Stomach (tissue), 19 donors: ENCODE measurements at places on chromosomes 6 and 20. TPM values are rescaled to one million over a fixed set of nuclear protein-coding genes. Genes with fewer than 3 reads are reported as not detected.
A peak's percentile ranks its signal among the peaks of the same experiment; 100 is the strongest.

FILIP1 gene
- total RNA-seq, result 27.4 TPM

GABRR2 gene
- not detected for total RNA-seq

SLC17A9 gene
- total RNA-seq, result 9.0 TPM

RPP21 gene
- total RNA-seq, result 105 TPM

UBR2 gene
- 49.4 TPM for total RNA-seq

DNA sequence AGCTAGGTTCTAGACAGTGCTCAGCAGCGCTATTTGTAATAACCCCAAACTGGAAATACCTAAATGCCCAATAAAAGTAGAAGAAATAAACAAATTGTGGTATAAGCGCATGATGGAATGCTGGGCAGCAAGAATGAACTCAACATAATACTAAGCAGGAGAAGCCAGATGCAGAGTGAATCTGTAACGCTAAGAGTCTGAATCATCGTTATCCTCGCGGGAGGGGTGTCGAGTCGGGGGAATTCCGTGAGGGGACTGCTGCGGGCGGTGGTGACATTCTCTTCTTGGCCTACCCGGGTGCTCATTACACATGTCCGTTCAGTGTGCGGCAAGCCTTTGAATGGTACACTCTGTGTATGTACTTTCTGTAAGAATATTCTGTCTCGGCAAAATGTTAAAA, 83.7 kb downstream of the SULF2 start:
- H3K4me3 ChIP-seq, result no peak overlapping the region
- H3K27me3 ChIP-seq, result no peaks in the 10 kb centered on the region
- peaks cover 17% of the 10 kb centered on the region for H3K36me3 ChIP-seq
- H3K27ac ChIP-seq, result no peak overlapping the region
- no peak for DNase-seq

DNA sequence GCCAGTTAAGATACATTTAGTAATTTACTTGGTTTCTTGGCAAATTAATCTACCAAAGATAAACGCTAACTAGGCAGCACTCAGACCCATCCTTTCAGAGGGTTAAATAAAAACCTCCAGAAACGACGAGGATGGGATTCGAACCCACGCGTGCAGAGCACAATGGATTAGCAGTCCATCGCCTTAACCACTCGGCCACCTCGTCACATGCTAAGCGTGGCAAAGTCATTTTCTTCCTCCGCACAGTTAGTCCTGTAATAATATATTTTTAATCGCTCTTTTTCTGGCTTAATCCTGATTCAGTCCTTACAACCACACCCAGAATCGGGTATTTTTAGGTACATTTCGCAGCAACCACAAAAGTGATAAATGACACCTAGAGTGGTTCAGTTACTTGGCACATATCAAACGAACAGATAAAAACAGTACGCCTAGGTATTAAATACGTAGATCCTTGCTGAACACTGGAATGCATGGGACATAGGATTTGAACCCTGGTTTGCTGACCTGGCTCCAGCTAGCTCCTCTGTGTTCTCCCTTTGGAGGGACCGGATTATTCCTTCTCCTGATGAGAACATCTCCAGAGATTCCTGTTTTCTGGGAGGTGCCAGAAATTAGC, 71.6 kb downstream of the GPX5 start:
- peaks cover 15% of the 10 kb centered on the region for H3K27me3 ChIP-seq
- no peak overlapping the region for H3K4me3 ChIP-seq
- no peaks in the 10 kb centered on the region for H3K4me1 ChIP-seq
- DNase-seq, result no peak
- H3K36me3 ChIP-seq, result no peaks in the 10 kb centered on the region

- no peak overlapping the region for H3K4me3 ChIP-seq
- H3K27ac ChIP-seq, result no peak overlapping the region
- no peaks in the 10 kb centered on the region for H3K4me1 ChIP-seq
- H3K27me3 ChIP-seq, result no peaks in the 10 kb centered on the region
These were observed 28.3 kb downstream of the SAYSD1 start for GRCh38 chr6:39086711-39087110.

DNA sequence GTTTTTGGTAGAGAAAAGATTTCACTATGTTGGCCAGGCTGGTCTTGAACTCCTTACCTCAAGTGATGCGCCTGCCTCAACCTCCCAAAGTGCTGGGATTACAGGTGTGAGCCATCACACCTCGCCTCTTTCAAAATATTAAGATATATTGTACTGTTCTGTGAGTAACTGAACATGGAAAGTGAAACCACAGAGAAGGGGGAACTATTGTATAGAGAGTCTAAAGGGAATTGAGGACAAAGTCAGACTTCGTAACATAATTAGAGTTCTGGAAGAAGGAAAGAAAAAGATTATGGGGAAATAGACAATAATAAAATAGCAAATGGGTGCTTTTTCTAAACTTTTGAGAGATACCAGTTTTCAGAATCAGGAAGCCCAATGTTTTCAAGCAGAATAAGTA, 17.4 kb upstream of the AKAP7 start:
- peaks cover 6% of the 10 kb centered on the region for H3K4me1 ChIP-seq
- DNase-seq, result no peak
- H3K4me3 ChIP-seq, result no peak overlapping the region
- H3K27ac ChIP-seq, result no peak overlapping the region

DNA sequence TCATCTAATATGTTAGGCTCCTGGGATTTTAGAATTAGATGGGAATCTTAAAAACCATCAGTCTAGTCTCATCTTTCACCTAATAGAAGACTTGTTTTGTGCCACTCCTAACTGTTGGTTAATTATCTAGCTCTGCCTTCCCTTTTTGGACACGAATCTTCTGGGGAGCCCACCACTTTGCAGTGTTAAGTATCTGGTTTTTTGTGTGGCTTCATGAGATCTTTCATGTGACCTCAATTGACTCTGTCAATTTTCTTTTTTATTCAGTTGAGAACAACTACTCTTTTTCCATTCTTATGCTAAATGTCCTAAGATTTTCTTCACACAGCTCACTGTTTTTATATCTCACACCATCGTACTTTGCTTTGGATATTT, 16.9 kb downstream of the TBPL1 start:
- no peak for DNase-seq
- no peaks in the 10 kb centered on the region for H3K27me3 ChIP-seq
- no peak overlapping the region for H3K27ac ChIP-seq
- H3K4me3 ChIP-seq, result no peak overlapping the region
- H3K36me3 ChIP-seq, result no peaks in the 10 kb centered on the region
- peaks cover 9% of the 10 kb centered on the region for H3K4me1 ChIP-seq

DNA sequence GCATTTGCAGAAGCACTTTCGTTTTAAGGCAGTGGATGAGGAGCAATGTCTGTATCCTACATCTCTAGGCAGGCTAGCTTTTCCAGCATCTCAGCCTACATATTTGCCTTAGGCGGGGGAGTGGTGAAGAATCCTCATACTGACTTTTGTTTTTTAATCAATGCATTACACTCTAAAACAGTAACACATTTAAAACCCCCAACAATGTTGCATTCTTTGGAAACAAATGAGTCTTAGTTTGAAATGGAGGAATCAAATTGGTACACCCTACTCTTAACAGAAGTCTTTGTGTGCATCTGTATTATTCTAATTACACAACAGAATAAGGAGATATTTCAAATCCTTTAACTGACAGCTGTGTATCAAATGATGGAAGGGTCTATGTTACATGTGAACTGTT, 9.0 kb downstream of the NKAIN2 start:
- H3K36me3 ChIP-seq, result no peaks in the 10 kb centered on the region
- H3K27me3 ChIP-seq, result no peaks in the 10 kb centered on the region
- DNase-seq, result no peak
- no peak overlapping the region for H3K4me3 ChIP-seq
- H3K4me1 ChIP-seq, result no peaks in the 10 kb centered on the region
- no peak overlapping the region for H3K27ac ChIP-seq

GRCh38 chr6:13531956-13532355, 42.4 kb upstream of the SIRT5 start:
- H3K4me1 ChIP-seq, result no peaks in the 10 kb centered on the region
- H3K27ac ChIP-seq, result no peak overlapping the region
- H3K4me3 ChIP-seq, result no peak overlapping the region
- DNase-seq, result no peak
- no peaks in the 10 kb centered on the region for H3K36me3 ChIP-seq
- no peaks in the 10 kb centered on the region for H3K27me3 ChIP-seq

DNA sequence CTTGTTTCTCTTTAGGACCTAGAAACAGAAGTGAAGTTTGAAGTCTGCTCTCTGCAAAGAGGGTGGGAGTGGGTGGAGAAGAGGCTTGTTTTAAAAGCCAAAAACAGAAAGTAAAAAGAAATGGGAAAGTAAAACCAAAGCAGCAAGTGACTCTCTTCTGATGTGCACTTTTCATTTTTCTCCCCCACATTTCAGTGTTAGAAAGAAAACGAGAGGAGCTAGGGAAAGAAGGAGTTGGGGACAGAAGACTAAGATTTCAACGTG, 1.3 kb downstream of the C6orf141 start:
- no peak for DNase-seq
- H3K36me3 ChIP-seq, result no peaks in the 10 kb centered on the region
- peak overlapping the region; percentile 48 for H3K4me3 ChIP-seq
- H3K4me1 ChIP-seq, result peaks cover 29% of the 10 kb centered on the region
- no peak overlapping the region for H3K27ac ChIP-seq
- H3K27me3 ChIP-seq, result peaks cover 47% of the 10 kb centered on the region

- H3K36me3 ChIP-seq, result no peaks in the 10 kb centered on the region
- H3K27ac ChIP-seq, result no peak overlapping the region
- no peak overlapping the region for H3K4me3 ChIP-seq
- H3K27me3 ChIP-seq, result no peaks in the 10 kb centered on the region
- DNase-seq, result no peak
These were observed 1.2 kb downstream of the SLC17A3 start for GRCh38 chr6:25872814-25873213.

GRCh38 chr6:30100154-30100553, 12.7 kb downstream of the TRIM31 start:
- no peak overlapping the region for H3K4me3 ChIP-seq
- H3K36me3 ChIP-seq, result no peaks in the 10 kb centered on the region
- no peaks in the 10 kb centered on the region for H3K27me3 ChIP-seq
- H3K27ac ChIP-seq, result peak overlapping the region; percentile 27
